Stimulated activated CD8-positive, alpha-beta memory T cell treated with anti-CD3 and anti-CD28 coated beads, Interleukin-4, amount 100 ng/mL, for 4 hours (primary cell): ENCODE measurements at places on chromosomes 5 and 9.

DNA sequence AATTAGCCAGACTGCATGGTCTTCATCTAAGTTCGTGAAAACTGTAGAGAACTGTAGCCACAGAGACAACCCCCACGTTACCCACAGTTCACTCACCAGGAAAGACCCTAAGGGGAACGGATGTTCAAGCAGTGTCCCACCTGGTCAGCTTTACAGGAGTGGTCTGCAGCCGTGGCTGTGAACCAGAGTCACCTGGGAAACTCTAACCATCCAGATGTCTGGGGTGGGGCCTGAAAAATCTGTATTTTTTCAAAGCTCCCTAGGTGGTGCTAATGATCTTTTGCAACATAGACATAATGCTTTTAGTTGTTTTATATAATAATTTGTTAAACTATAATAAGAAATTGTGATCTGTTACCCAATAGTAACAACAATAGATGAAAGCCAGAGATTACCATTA lies 47.7 kb upstream of the ANGPTL2 start:
- no peak for DNase-seq

DNA sequence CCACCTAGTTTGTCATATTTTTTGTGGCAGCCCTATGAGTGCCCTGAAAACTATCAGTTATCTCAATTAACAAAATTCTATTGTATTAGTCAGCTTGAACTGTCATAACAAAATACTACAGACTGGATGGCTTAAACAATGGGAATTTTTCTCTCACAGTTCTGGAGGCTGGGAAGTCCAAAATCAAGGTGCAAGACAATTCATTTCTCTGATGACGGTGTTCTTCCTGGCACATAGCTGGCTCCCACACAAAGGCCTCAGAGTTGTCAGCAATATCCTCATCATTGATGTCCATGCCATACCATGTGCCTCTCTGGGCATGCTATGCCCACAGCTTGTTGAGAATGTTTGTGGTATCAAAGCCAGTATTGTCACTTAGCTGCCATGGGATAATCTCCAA lies 691.9 kb downstream of the NR2F1-AS1 start:
- no peak for DNase-seq

- DNase-seq, result no peak
Observed at GRCh38 chr9:110308633-110309038, 29.0 kb downstream of the TXNDC8 start.

GRCh38 chr9:116692616-116693015 lies 5.5 kb downstream of the TRIM32 start:
- DNase-seq, result no peak
